Retinal pigment epithelial cell (primary cell): ENCODE measurements at places on chromosomes 7 and 10.

GRCh38 chr10:27744802-27745731, 552 bp downstream of the MKX start:
- no peak for DNase-seq

- no peak for DNase-seq
Observed at GRCh38 chr10:58981846-58982245, 194.6 kb upstream of the PHYHIPL start.

DNA sequence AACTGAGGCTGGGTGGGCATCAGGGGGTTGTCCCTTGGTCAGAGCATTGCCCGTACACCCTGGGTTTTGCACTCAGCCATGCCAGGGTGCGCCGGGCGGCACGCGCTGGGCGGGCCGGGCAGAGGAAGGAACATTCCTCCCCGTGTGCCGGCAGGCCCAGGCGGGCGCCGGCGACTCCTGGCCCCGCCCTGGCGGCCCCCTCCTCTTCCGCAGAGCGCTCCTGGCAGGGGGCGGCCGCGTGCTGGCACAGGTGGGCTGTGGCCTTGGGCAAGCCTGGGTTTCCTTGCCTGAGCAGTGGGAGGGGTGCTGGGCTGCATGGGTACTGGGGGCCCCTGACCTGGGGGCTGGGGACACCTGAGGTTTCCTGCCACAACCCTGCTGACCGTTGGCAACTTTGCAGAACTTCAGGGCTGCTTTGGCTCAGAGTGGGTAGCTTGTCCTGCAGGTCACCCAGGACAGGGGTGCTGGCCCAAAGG, 3.9 kb downstream of the LFNG start:
- DNase-seq = no peak

- DNase-seq = no peak
Observed at GRCh38 chr10:4215485-4215884, 430.5 kb upstream of the KLF6 start.

GRCh38 chr10:31822150-31822549, 106.5 kb downstream of the ARHGAP12 start:
- DNase-seq = no peak

DNA sequence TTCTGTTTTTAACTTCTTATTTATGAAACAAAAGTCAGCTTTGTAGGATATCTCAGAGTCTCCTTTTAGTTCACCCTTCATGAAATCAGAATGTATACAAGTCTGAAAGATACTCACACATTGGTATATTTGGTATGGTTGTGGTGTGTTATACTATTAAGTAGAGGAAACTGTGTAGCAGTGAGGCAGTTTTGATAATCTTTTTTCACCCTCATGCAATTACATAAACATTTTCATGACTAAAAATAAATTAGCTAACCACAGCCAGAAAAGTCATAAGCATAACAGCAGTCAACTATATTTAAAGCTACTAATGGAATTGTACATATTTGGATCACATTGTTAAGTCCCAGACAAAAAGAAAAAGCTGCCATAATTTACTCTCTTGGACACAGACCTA, 62.1 kb downstream of the FAM185A start:
- no peak for DNase-seq

- DNase-seq = no peak
Observed at GRCh38 chr10:118694848-118695247, 59.9 kb downstream of the CACUL1 start.

DNA sequence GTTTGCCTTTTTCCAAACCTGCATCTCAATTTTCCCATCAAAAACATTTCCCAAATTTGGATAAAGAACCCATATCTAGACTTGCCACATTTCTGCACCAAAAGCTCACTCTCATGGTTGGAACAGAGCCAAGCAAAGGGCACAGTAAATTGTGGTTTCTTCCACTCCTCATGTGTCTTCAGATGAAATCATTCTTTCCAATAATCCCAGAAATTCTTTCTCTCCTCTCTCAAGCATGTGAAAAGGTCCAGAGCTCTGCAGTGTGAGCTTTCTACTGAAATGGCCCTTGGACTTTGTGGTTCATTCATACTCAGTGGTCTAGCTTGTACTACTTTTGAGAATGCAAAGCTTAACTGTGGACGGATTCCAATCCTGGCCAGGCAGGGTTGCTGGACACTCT, 19.8 kb downstream of the PRSS2 start:
- no peak for DNase-seq

DNA sequence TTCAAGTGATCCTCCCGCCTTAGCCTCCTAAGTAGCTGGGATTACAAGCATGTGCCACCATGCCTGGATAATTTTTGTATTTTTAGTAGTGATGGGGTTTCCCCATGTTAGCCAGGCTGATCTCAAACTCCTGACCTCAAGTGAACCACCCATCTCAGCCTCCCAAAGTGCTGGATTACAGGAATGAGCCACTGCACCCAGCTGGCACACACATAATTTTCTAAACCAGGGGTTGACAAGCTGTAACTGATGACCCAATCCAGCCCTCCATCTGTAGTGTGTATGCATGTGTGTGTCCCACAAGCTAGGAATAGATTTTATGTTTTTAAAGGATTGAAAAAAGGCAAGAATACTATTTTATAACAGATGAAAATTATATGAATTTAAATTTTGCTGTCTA, 125.9 kb upstream of the INSYN2A start:
- DNase-seq = no peak

GRCh38 chr10:17232276-17232960, 4.4 kb downstream of the VIM start:
- no peak for DNase-seq

GRCh38 chr7:106767078-106767477, 98.0 kb upstream of the PIK3CG start:
- DNase-seq = no peak

DNA sequence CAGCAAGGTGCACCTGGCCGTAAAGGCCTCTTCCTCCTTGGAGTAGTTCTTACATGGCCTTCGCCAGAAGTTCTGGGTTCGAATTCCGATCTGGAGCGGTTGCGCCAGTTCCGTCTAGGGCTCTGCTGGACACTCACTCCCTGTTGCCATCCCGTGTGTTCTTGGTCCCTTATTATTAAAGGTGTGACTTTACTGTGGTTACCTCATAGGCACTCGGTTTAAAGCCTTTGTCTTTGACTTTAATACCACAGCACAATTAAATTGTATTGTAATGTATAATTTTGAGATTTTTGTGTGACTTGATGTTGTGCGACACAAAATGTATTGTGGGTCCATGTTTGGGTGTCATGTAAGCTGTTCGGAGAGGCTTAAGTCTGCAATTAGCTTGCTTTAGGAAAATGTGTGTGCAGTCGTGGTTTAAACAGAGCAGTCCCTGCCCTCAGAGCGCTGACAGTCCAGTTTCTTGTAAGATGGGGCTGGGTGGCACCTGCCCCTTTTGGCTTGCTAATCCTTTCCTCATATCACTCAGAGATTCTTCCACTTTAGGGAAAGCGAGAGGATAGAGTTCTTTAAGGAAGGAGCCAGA, 919 bp downstream of the INPP5F start:
- no peak for DNase-seq

DNA sequence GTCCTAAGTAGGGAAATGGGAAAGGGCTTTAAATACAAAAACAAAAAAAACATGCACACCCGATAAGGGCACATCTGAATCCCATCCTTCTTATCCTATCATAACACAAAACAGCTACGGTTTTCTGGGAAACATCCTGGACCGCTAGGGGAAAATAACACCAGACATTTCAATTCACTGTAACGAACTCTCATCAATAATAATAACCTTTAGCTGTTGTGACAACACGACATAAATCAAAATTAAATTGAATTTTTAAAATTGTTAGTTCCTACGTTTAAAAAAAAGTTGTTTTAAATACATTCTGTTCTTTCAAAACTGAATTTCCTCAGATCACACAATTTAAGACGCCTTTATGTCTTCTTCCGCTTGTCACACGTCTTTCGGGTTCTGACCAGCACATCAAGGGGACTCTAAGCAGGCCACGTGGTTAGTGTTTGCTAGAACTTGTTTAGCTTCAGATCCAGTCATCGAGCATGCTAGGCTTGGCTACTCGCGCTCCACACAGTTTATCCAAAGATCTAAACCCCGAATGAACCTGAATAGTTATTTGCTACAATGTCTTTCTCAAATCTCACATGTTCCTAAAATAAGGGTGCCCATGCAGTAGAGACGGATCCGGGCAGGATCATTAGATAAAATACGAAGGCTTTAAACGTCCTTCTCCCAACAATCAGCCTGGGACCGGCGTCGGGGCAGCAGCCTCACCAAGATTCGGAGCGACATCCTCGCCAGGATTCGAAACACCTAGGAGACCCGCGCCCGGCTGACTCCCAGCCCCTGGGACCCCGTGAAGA, 839 bp downstream of the IKZF5 start:
- no peak for DNase-seq

DNA sequence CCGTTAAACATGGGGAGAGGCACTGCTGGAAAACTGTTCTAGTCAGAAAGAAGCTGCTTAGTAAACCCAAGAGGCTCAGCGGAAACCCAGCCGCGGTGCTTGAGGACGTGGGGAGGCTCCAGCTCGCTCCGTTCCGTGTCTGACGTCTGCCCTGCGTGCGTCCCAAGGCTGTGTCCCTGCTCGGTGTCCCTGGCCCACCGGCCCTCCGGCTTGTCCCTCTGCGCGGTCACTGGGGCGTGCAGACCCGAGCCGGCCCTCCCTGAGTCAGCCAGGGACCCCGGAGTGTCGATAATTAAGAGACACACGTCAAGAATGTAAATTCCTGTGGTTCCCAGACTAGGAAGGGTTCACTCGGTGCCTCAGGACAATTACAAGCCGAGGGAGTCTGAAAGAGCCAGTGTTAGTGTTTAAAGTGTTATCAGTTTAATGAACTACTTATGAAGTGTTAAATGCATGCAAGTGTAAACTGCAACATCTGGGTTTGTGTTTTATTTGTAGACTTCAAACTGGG, 98.9 kb downstream of the WDR11 start:
- no peak for DNase-seq

GRCh38 chr7:36943591-36944435, 219.5 kb upstream of the AOAH start:
- DNase-seq = no peak

DNA sequence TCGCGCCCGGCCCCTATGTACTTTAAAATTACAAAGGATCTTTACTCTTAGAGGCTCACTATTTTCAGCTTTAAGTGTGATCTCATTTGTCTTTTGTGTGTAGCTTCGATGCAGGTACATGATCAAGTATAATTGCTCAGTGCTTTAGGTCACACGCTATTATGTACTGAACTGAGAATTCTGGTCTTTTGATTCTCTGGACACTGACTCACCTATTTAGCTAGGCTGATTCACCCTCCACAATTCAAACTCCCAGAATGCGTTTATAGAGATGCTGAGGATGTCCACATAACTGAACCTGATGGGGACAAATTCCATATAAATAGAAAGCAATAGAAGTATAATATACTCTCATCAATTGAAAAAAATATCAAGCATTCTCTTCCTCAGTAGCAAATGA, 57.8 kb downstream of the PRKCQ start:
- DNase-seq = no peak

DNA sequence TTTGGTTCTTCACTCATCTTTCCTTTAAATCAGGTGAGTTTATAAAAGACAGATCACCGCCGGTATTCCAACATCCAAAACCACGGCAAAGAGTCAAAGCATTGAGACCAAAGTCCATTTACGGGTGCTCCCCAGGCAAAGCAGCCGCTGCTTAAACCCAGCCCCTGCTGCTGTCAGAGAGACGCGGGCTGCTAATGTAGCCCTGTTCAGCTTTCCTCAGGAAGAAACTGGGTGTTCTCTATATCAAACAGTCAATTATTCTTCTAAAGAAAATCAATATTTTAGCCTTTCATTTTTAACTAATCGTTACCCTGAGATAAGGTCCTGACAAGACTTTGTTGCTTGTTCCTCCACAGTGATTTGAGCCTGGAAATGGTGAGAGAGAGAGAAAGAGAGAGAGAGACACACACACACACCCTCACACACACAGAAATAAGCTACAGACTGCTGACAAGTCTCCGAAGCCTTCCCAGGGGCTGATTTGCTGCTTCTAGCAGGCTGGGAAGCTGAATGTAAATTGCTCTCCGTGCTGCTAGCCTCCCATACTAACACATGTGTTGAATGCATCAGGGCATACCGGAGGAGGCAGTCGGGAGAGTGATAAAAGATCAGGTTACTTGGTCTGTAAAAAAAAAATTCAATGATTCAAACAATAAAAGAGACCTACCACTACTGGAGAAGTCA, 183.0 kb upstream of the ANK3 start:
- peak; percentile 46 for DNase-seq

DNA sequence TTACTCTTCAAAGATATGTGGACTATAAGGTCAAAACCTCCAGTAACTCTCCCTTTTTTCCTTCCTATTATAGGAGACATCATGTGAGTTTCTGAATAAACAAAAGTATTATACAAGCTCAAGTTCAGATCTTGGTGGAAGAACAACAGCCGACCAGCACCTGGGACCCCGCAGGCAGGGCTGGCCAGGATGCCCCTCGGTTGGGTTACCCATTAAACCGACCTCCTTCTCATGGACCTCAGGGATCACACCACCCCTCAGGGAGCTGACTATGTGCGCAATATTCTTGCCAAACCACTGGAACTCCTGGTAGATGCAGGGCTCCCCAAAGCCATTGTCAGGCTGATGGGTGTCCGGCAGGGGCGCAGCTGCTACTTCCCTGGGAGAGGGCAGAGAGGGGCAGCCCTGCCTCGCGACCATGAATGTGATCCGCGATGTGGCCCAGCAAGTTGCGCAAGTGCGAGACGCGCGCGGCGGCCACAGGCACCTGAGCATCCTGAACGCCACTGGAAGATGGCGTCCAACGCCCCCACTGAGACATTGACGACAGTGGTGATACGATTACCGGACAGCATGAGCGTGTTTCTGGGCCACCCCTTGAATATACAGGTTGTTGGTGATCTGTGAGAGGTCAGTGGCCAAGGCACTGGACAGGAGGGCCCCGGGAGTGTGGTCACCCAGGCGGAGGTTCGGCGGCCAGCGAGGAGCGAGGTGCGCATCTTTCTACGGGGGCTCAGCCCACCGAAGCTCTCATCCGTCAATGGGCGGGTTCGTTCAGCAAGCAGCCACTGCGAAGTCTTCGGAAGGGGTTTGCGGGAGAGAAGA, 161.3 kb downstream of the IPMK start:
- DNase-seq = no peak

- DNase-seq = no peak
Observed at GRCh38 chr10:30959836-30960210, 71.8 kb downstream of the ZNF438 start.

GRCh38 chr10:103062854-103063590, 130.1 kb downstream of the NT5C2 start:
- no peak for DNase-seq

DNA sequence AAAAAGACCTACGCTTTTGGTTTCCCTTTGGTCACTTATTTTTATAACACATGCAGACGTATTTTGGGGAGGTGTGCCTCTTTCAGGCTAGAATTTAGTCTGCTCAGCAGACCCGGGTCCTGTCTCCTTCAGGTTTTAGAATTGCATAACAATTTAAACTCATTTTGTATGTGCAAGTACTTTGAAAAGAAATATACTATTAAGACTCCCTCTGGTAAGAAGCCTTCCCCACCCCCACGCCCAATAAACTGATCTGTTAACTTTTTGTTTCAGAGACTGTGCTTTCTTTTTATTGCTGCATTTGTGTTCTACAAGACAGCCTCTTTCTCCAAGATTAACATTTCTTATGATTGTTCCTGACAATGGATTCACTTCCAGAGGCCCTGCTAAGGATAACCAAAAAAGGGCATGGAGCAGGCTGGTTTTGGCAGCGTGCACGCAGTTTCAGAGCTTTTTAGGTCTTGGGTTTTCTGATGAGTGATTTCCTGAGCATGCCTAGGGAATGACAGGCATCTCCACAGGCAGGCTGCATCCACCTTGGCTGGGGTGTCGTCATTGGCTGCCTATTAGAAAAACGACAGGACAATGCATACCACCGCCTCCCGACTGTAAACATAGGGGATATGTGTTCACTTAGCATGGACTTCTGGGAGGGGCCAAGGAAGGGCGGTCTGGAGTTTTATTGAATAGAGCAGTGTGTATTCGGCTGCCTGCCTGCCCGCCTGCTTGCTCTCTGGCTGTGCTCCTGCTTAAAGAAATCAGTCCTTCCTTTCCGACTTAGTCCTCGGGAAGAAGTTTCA, at the start of gene CALD1:
Gene CALD1, plus strand, starts transcription at position 694 of the 800 bp plus-strand sequence. CDS start 88,100 bp downstream, outside the sequence.
- peak; percentile 94 for DNase-seq
